ENCODE measurements at places on chromosomes 12 and 14. TPM values are rescaled to one million over a fixed set of nuclear protein-coding genes. Genes with fewer than 3 reads are reported as not detected.
A peak's percentile ranks its signal among the peaks of the same experiment; 100 is the strongest.

DNA sequence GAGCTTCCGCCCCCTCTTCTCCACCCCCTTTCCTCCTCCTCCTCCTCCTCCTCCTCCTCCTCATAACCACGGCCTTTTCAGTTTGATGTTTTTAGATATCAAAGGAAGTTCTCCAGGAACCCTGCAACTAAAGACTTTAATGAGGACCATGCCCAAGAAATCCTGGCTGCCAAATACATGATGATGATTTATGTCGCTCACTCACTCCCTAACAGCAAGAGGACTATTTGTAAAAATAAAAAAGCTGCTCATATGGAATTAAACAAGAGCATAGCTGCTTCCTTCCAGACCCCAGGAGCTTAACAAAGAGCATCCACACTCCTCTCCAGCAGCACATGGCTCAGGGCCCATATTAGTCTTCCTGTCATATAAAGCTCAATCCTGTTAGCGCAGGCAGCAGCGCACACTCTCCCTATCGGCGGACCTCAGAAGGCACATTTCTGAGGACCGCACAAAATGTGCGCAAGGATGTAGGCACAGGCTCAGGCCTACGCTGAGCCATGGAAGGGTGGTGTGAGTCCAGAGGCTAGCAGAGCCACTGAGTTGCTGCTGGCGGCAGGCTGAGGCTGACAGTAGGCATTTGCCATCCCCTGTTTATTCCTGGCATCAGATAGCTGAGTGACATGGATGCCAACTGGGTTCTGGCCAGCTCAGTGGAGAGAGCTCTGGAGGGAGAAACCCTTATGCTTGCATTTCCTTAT, 232.8 kb downstream of the MSRB3 start:
- DNase-seq: no peak

- no peak for DNase-seq
These were observed 1.6 kb upstream of the INF2 start for GRCh38 chr14:104687601-104688504.

DNA sequence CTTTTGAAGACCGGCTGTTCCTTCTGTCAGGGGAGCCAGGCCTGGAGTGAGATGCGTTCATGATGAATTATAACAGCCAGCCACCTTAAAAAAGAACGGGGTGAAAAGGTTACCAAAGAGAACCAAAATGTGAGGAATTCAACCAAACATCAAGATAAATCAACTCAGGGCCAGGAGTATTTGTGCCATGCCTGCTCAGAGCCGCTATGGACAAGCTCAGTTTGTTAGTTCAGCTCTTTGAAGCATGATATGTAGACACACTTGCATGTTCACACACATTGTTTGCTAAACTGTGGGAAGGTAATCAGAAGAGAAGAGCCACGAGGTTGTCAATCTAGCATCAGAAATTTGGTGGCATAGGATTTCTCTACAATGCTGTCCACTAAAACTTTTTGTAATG, 367.4 kb upstream of the TBX3 start:
- no peak for DNase-seq

GRCh38 chr14:28778138-28779117, 11.8 kb downstream of the FOXG1 start:
- no peak for DNase-seq

GRCh38 chr12:117023998-117024960, 74.9 kb downstream of the TESC start:
- peak; percentile 62 for DNase-seq

GRCh38 chr12:47757840-47758583, 668 bp downstream of the RAPGEF3 start:
- no peak for DNase-seq

- DNase-seq: no peak
These were observed 36.3 kb downstream of the TTLL5 start for GRCh38 chr14:75697386-75697785.

DNA sequence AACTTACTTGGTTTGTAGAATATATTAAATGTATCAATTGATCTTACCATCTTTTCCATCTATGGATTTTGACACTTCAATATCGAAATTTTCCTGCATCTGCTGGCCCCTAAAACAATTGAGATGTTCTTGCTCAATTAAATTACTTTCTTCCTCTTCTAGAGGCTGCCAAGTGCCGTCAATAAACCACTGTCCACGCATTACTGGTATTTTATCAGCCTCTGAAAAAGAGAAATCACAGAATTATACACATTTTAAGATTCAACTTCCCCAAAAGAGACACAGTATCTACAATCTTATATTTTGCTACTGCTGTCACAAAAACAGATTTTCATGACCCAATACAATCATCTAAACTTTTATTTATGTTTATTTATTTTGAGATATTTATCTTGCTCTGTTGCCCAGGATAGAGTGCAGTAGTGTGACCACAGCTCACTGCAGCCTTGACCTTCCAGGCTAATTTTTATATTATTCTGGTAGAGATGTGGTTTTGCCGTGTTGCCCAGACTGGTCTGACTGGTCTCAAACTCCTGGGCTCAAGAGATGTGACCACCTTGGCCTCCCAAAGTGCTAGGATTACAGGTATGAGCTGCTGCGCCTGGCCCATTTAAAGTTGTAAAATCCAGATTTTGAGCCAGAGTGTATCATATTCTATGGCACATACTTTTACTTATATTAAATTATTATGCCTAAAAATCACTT, 49.3 kb downstream of the DDHD1 start:
- DNase-seq: no peak

- no peak for DNase-seq
These were observed 1.4 kb upstream of the ACSM4 start for GRCh38 chr12:7302266-7302986.

GPRC5A gene
- 41.5 TPM for total RNA-seq

OASL gene
- total RNA-seq: 8.1 TPM

DNA sequence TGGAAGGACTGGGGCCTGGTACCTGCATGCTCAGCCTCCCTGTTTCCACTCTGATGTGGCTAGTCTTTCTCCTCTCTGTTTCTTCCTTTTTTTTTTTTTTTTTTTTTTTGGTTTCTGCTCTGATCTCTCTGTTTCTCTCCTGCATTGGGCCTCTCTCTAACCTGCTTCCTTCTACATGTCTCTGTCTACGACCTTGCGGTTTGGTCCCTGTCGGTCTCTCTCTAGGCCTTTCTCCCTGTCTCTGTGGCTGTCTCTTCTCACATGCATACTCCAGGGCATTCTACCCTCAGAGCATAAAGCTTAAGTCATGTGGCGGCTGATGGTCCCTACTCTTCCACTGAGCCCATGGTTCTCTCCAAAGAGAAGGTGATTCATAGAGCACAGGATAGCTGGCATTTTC, 1096.6 kb downstream of the BCL11B start:
- DNase-seq: no peak

- DNase-seq: no peak
These were observed 8.3 kb downstream of the CPNE6 start for GRCh38 chr14:24079491-24080141.

KICS2 gene
- 6.8 TPM for total RNA-seq

ZDHHC22 gene
- not detected for total RNA-seq

BCL11B gene
- 0.67 TPM for total RNA-seq

DNA sequence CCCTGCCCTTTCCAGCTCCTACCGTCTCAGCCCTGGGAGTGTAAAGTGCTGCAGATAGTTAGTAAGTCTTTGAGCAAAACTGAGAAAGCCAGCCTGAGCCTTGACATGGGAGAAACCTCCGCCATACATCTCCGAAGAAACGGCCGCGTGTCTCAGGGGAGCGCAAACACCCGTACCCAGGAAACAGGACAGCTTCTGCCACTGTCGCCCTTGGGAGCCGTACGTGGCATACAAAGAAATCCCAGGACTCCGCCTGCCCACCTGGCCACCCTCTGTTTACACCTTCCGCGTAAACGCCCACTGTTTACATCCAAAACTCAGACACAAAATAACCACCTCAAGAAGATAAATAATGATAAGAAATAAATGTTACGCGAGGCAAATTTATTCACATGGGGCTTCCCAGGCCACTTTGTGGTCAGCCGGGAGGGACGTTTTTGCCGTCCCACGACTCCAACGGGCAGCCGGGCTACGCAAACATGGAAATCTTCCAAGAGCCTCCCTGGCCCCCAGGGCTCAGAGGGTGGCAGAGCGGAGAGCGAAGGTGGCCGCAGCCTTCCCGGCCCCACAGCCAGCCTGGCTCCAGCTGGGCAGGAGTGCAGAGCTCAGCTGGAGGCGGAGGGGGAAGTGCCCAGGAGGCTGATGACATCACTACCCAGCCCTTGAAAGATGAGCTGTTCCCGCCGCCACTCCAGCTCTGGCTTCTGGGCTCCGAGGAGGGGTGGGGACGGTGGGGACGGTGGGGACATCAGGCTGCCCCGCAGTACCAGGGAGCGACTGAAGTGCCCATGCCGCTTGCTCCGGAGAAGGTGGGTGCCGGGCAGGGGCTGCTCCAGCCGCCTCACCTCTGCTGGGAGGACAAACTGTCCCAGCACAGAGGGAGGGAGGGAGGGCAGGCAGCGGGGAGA, at the start of gene BDKRB2:
Gene BDKRB2, plus strand, starts transcription at position 689 of the 908 bp plus-strand sequence. CDS start 32,269 bp downstream, outside the sequence.
- no peak for DNase-seq

PPFIA2 gene
- 2.7 TPM for total RNA-seq

DNA sequence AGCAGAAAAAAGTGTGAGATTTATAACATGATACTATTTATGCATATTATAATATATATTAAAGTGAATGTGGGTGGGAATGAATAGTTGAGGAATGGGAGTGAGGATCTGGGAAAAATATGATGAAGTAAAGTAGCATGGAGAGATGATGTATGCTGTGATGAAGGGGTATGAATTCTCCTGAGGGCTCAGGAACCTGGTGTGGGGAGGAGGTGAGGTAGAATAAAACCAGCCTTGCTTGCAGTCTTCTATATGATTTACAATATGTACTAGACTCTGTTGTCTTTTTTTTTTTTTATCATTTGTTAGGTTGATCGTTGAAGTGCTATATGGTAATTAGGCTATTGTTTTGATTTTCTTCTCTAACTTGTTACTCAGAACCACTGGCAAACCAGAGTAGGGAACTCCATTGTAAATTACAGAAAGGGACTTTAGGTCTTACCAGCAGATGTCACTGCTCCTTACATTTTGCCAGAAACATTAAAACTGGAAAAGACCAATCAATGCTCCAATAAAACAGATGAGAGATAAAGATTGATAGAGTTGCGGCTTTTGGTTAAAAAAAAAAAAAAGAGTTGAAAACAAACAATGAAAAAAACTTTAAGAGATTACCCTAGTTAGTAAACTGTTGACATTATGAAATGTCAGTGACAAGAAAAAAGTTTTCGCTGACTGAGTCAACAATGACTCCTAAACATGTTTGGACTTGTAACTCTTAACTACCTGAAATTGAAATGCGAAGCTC, 39.9 kb downstream of the ATL1 start:
- DNase-seq: no peak

SCARB1 gene
- total RNA-seq: 135 TPM

TROAP gene
- not detected for total RNA-seq

- no peak for DNase-seq
These were observed 27.2 kb upstream of the PNMA1 start for GRCh38 chr14:73741386-73741875.

- DNase-seq: no peak
These were observed 65.7 kb upstream of the NOVA1 start for GRCh38 chr14:26663506-26663905.

- no peak for DNase-seq
These were observed 13.9 kb downstream of the COPZ1 start for GRCh38 chr12:54338698-54339296.

MRPS35 gene
- total RNA-seq: 32.1 TPM

LRRC10 gene
- total RNA-seq: not detected

GRCh38 chr12:123037791-123038190, 57.3 kb downstream of the ARL6IP4 start:
- no peak for DNase-seq

- no peak for DNase-seq
These were observed 141.7 kb upstream of the NRXN3 start for GRCh38 chr14:78028471-78028870.

YEATS4 gene
- total RNA-seq: 4.5 TPM

GRCh38 chr14:58599707-58600106, 38.1 kb upstream of the DACT1 start:
- no peak for DNase-seq

OR6C2 gene
- total RNA-seq: not detected

DNA sequence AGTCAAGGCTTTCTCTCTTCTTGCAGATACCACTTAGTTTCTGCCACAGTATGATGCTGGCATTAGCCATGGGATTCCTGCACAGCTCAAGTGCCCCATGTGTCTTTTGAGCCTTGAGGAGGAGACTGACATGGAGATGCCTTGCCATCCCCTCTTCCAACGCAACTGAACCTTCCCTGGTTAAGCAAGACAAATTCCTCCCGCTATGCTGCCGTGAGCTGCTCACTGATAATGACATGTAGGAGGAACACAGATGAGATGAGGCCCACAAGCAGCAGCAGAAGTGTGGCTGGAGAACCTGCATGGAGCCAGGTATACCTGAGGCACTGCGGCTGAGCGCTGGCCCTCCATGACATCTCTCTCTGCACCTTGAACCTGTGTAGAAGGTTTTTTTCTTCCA, 15.4 kb upstream of the PPP1R1A start:
- DNase-seq: no peak

- DNase-seq: no peak
These were observed 425.2 kb upstream of the MIS18BP1 start for GRCh38 chr14:45678163-45678562.

NEUROD4 gene
- not detected for total RNA-seq

ANKRD13A gene
- total RNA-seq: 29.8 TPM

DNA sequence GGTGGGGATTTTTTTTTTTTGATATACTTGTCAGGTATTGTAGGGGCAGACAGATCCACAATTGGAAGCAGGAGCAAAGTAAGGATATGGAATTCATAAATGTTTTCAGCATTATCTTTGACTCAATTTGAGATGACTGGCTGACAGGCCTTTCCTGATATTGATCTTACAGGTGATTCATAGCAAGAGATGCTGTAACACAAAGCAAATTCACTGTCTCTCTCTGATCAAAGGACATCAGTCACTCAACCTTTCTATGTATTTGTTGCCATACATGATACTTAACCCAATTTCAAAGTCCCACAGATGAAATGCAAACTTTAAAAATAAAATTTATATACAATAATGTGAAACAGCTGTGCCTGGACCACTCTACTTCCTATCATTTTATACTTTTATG, 1506.9 kb downstream of the AACS start:
- DNase-seq: no peak

GRCh38 chr12:68479261-68479895, 131.3 kb upstream of the RAP1B start:
- no peak for DNase-seq

GRCh38 chr14:69999261-69999674, 120.1 kb downstream of the SMOC1 start:
- DNase-seq: no peak

- DNase-seq: no peak
These were observed 23.6 kb downstream of the PACS2 start for GRCh38 chr14:105337966-105338741.

DNA sequence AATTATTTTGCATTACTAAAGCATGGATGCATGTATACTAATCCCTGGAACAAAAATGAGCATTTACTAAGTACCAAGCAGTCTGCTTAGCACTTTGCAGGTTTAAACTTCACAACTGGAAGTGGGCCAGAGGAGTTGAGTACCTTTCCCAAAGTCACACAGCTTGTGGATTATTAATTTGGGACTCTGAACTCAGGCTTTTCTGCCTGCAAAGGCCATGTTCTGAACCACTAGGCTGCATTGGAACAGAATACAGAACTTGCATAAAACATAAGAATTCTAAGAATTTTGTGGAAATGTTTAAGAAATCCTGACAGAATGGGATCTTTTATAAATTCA, 132.9 kb upstream of the AMIGO2 start:
- no peak for DNase-seq

GRCh38 chr12:123134826-123135225, 16.1 kb downstream of the PITPNM2 start:
- DNase-seq: no peak

GALNT16 gene
- total RNA-seq: 14.9 TPM
